ENCODE measurements at places on chromosomes 16 and 17.

- DNase-seq, result no peak
Measured at GRCh38 chr17:78607038-78607437, 29.8 kb upstream of the DNAH17 start.

- DNase-seq, result peak; percentile 84
Measured at GRCh38 chr16:48158296-48158695, 2.5 kb upstream of the ABCC12 start.

GRCh38 chr16:55189224-55189623, 134.8 kb upstream of the IRX6 start:
- no peak for DNase-seq

- peak; percentile 99 for DNase-seq
Measured at GRCh38 chr17:50289991-50290702, 15.9 kb downstream of the TMEM92 start.

- DNase-seq, result no peak
Measured at GRCh38 chr16:19232988-19233387, 52.5 kb upstream of the CLEC19A start.

- no peak for DNase-seq
Measured at GRCh38 chr17:79595921-79596320, 14.9 kb downstream of the RBFOX3 start.

DNA sequence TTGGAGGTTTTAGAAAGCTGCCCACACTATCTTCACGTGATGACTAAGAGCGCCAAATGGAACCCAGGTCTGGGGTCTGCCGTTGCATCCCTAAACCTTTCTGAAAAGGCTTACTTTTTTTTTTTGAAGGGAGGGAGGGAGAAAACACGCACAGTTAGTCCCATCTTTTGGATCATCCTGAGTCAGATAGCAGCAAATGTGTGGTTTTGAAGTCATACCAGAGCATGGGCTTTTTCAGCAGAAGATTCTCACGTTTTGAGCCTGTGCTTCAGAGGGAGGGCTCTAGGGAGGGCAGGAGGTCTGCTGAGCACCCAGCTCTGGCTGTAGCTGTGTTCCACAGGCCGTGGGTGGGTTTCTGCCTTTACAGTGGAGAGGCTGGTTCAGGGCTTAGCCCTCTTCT, 194.7 kb downstream of the SNX29 start:
- peak; percentile 67 for DNase-seq

DNA sequence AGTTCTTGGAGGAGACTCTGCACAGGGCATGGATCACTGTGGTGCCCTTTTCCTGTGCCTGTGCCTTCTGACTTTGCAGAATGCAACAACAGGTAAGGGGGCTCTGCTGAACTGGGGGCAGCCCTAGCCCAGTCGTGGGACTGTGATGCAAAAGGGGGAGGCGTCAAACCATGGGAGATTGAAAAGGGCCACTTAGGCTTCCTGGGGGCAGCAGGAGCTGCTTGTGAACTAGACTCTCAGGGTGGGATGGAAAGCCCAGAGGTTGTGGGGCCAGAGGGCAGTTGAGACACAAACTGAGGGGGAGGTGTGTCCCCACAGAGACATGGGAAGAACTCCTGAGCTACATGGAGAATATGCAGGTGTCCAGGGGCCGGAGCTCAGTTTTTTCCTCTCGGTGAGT, 19.6 kb downstream of the ADGRG5 start:
- no peak for DNase-seq

DNA sequence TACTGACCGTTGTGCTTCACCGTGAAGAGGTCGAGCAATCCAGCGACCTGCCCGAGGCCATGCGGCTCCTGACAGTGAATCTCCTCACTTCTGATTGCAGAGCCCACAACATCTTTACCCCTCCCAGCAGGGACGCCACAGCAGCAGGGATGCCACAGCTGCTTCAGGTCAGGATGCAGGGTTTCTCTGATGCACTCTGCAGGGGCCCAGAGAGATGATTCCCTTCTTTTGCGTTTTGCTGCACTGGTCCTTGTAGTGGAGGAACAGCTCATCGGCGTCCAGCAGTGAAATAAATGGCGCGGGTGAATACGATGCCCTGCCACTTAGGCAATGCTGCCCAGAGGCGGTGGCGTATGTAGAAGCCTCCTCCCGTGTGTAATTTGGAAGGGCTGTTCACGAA, 5.6 kb downstream of the KIAA0513 start:
- no peak for DNase-seq

GRCh38 chr17:19561697-19562318, 28.2 kb downstream of the SLC47A1 start:
- no peak for DNase-seq

- no peak for DNase-seq
Measured at GRCh38 chr17:58335779-58336455, 7.3 kb upstream of the TSPOAP1 start.

GRCh38 chr17:75514919-75515495, 330 bp downstream of the CASKIN2 start:
- DNase-seq, result no peak
